ENCODE measurements at places on chromosomes 16 and 17. TPM values are rescaled to one million over a fixed set of nuclear protein-coding genes. Genes with fewer than 3 reads are reported as not detected.

Gene CSF3
- total RNA-seq = not detected

Gene TNP2
- not detected for total RNA-seq

Gene RNF227
- 2.4 TPM for total RNA-seq

Gene CES1
- 0.89 TPM for total RNA-seq

GRCh38 chr16:9072806-9073341, 18.6 kb upstream of the HAPSTR1 start:
- H3K27ac ChIP-seq = no peak overlapping the region
- no peak overlapping the region for H3K4me3 ChIP-seq
- H3K4me1 ChIP-seq = no peaks in the 10 kb centered on the region
- DNase-seq = peak; percentile 57
- peaks cover 3% of the 10 kb centered on the region for H3K27me3 ChIP-seq

- no peak overlapping the region for H3K27ac ChIP-seq
- H3K27me3 ChIP-seq = peaks cover 22% of the 10 kb centered on the region
- no peaks in the 10 kb centered on the region for H3K36me3 ChIP-seq
- no peak overlapping the region for H3K4me3 ChIP-seq
- H3K4me1 ChIP-seq = peaks cover 3% of the 10 kb centered on the region
Observed at GRCh38 chr17:55426851-55427586, 5.4 kb upstream of the MMD start.

- H3K27ac ChIP-seq = no peak overlapping the region
- no peak for DNase-seq
- peaks cover 7% of the 10 kb centered on the region for H3K27me3 ChIP-seq
Observed at GRCh38 chr17:43737722-43738121, 20.9 kb downstream of the SOST start.

DNA sequence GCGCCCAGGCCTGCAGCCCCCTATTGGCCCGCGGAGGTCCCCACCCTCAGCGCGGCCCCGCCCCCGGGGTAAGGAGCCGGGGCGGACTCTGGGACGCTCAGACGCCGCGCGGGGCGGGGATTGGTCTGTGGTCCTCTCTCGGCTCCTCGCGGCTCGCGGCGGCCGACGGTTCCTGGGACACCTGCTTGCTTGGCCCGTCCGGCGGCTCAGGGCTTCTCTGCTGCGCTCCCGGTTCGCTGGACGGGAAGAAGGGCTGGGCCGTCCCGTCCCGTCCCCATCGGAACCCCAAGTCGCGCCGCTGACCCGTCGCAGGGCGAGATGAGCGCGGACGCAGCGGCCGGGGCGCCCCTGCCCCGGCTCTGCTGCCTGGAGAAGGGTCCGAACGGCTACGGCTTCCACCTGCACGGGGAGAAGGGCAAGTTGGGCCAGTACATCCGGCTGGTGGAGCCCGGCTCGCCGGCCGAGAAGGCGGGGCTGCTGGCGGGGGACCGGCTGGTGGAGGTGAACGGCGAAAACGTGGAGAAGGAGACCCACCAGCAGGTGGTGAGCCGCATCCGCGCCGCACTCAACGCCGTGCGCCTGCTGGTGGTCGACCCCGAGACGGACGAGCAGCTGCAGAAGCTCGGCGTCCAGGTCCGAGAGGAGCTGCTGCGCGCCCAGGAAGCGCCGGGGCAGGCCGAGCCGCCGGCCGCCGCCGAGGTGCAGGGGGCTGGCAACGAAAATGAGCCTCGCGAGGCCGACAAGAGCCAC, at the start of gene NHERF1:
Gene NHERF1, plus strand, starts transcription at position 100 of the 750 bp plus-strand sequence. Its CDS starts 219 bp downstream, at position 319.
- H3K4me1 ChIP-seq = peaks cover 77% of the 10 kb centered on the region
- peak within 1 kb of the TSS; percentile 86 for H3K4me3 ChIP-seq
- DNase-seq = peak; percentile 94
- no peaks in the 10 kb centered on the region for H3K27me3 ChIP-seq

GRCh38 chr17:57422574-57423164, 166.3 kb downstream of the MSI2 start:
- no peaks in the 10 kb centered on the region for H3K27me3 ChIP-seq
- no peak for DNase-seq
- H3K27ac ChIP-seq = no peak overlapping the region
- H3K4me1 ChIP-seq = peaks cover 22% of the 10 kb centered on the region
- peaks cover 4% of the 10 kb centered on the region for H3K36me3 ChIP-seq

- no peaks in the 10 kb centered on the region for H3K4me1 ChIP-seq
- no peak for DNase-seq
- H3K4me3 ChIP-seq = no peak overlapping the region
- H3K27ac ChIP-seq = no peak overlapping the region
Observed at GRCh38 chr16:89071686-89072547, 21.7 kb upstream of the ACSF3 start.

- peaks cover 20% of the 10 kb centered on the region for H3K4me1 ChIP-seq
- peaks cover 2% of the 10 kb centered on the region for H3K27me3 ChIP-seq
- no peak overlapping the region for H3K27ac ChIP-seq
- H3K4me3 ChIP-seq = no peak overlapping the region
- DNase-seq = no peak
Observed at GRCh38 chr17:50133769-50134099, 3.8 kb upstream of the SAMD14 start.

DNA sequence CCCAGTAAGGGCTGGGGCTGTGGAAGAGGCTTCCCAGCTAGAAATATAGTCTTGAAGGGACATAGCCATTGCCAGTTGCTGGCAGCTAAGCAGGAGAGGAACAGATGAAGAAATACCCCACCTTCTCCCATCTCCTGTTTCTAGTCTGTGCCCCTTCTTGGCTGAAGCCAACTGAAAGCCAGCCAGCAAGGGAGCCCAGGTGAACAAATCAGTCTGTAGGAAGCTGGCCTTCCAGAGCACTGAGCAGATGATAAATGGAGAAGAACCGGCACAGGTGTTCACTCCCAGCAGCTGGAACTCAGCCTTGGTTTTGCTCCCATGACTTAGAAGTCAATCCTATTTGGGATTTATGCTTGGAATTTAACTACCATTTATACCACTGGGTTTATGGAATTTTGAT, 69.2 kb upstream of the DHX40 start:
- no peaks in the 10 kb centered on the region for H3K36me3 ChIP-seq
- H3K27me3 ChIP-seq = peaks cover 3% of the 10 kb centered on the region
- H3K27ac ChIP-seq = no peak overlapping the region
- no peak overlapping the region for H3K4me3 ChIP-seq

- peak overlapping the region; percentile 39 for H3K27ac ChIP-seq
- DNase-seq = no peak
- peak overlapping the region; percentile 98 for H3K4me3 ChIP-seq
Observed at GRCh38 chr17:50861822-50862528, 4.2 kb downstream of the TOB1 start.

DNA sequence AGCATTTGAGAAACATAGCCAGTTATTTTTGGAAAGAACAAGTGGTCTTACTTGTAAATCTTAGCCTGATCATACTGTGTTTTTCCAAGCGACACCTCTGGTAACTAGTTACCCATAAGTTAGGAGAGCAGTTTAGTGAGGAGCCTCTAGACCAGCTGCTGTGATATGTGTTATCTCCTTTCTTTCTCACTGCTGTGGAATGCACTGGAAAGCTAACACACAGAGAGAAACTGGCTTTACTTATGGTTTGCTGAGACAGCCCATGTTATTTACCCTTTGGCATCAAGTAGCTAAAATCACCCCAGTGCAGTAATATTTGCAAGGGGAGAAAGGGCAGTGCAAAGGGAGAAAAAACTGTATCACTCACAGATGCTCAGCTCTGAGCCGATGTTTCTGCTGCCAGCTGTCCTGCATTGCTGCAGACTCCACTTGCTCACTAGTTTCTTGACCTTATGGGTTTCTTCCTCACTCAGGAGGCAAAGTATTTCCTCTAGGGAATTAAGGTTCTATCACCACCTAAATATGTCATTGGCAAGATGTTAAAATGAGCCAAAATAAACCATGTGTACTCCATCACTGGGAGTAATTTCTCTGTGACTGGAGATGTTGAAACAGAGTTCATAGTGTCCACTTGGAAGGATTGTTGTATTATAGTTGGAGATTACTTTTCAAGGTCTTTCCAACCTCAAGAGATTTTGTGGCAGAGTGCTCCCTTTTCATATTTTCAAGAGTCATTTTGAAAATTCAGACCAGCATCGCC, 2.3 kb downstream of the RBFOX1 start:
- no peaks in the 10 kb centered on the region for H3K27me3 ChIP-seq
- H3K27ac ChIP-seq = no peak overlapping the region
- H3K4me1 ChIP-seq = no peaks in the 10 kb centered on the region

GRCh38 chr17:19868079-19868395, 301 bp upstream of the ULK2 start:
- no peak overlapping the region for H3K27ac ChIP-seq
- H3K27me3 ChIP-seq = peaks cover 2% of the 10 kb centered on the region
- H3K4me1 ChIP-seq = peaks cover 7% of the 10 kb centered on the region
- no peaks in the 10 kb centered on the region for H3K36me3 ChIP-seq
- DNase-seq = no peak
- H3K4me3 ChIP-seq = no peak overlapping the region

GRCh38 chr17:46151762-46152161, 41.5 kb downstream of the KANSL1 start:
- H3K36me3 ChIP-seq = peaks cover 4% of the 10 kb centered on the region
- peaks cover 92% of the 10 kb centered on the region for H3K4me1 ChIP-seq
- H3K4me3 ChIP-seq = peak overlapping the region; percentile 56
- H3K27ac ChIP-seq = peak overlapping the region; percentile 26

Data from CD4-positive, CD25-positive, alpha-beta regulatory T cell (primary cell).